ENCODE measurements at places on chromosomes 5 and 9. TPM values are rescaled to one million over a fixed set of nuclear protein-coding genes. Genes with fewer than 3 reads are reported as not detected.

Gene SLC45A2
- polyA plus RNA-seq: not detected

DNA sequence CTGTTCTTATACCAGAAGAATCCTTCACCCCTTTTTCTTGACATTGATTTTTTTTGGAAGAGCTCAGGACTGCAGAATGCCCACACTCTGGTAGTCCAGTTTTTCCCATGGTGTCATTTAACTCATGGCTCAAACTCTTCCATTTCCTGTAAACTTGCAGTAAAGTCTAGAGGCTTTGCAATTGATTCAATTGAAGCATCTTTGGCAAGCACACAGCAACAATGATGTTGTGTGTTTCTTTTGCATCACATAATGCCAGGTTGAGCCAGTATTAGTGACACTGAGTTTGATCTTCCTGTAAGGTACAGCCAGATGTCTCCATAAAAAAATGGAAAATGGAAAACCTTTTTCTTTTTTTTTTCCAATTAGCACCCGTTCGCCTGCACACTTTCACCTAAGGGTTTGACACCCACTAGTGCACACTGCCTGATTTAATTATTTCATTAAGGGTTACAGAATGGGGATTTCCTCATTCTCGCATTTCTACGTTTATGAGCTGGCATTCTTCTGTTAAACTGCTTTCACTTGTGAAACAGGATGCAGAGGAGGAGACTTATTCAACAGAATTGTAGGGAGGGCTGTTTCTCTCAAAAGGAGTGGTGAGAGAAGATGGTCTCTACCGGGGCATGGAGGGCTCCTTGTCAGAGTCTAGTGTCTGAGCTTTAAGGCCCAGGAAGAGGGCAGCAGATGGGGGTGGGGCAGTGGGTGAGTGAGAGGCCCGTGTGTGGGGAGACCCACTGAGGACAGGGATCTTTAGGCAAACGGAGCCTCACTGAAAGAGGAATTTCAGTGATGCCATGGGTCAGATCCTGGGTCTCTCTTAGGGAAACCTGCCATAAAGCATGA is 2.2 kb upstream of the S1PR3 start:
- no peak overlapping the region for H3K27ac ChIP-seq
- peak; percentile 20 for DNase-seq
- no peaks in the 10 kb centered on the region for H3K36me3 ChIP-seq
- H3K27me3 ChIP-seq: peaks cover 70% of the 10 kb centered on the region

- no peaks in the 10 kb centered on the region for H3K36me3 ChIP-seq
- H3K27ac ChIP-seq: no peak overlapping the region
- no peak overlapping the region for H3K4me3 ChIP-seq
- H3K27me3 ChIP-seq: peaks cover 6% of the 10 kb centered on the region
- H3K4me1 ChIP-seq: peaks cover 5% of the 10 kb centered on the region
These were observed 31.8 kb upstream of the PCA3 start for GRCh38 chr9:76732341-76732958.

DNA sequence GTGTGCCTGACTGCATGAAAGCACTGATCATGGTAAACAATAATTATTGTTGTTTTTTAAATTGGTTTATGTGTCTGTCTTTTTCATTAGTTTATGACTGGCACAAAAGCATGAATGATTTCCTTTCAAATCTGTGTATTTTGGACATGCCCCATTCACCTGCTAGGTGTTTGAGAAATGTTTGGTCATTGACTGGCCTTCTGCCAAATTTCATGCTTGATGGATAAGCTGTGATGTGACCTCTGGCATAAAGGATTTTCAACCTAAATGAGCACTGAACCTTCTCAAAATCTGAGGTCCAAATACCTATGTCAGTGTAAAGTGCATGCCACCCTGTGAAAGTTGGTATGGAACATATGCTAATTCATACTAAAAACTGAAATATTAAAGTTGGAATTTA is 204.5 kb downstream of the BRINP1 start:
- H3K36me3 ChIP-seq: no peaks in the 10 kb centered on the region
- H3K4me3 ChIP-seq: no peak overlapping the region
- no peaks in the 10 kb centered on the region for H3K27me3 ChIP-seq
- no peaks in the 10 kb centered on the region for H3K4me1 ChIP-seq

DNA sequence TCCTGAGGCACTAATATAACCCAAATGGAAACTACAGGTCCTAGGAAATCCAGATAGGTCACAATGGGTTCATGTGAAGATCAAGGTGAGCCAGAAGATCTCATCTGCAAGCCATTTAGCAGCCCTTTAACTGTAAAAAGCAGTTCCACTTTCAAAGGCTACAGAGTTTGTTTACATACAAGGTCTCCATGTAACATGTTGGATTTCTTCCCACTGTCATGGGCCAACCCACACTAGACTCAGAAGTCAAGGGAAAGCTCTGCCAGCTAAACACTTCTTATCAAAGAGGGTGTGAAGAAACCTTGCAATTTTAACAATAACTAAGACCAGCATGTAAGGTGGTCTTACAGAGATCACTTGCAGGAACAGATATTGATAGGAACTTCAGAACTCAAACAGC is 3.8 kb upstream of the CTNNAL1 start:
- H3K4me3 ChIP-seq: no peak overlapping the region
- no peak overlapping the region for H3K27ac ChIP-seq
- peaks cover 28% of the 10 kb centered on the region for H3K4me1 ChIP-seq
- no peaks in the 10 kb centered on the region for H3K36me3 ChIP-seq

DNA sequence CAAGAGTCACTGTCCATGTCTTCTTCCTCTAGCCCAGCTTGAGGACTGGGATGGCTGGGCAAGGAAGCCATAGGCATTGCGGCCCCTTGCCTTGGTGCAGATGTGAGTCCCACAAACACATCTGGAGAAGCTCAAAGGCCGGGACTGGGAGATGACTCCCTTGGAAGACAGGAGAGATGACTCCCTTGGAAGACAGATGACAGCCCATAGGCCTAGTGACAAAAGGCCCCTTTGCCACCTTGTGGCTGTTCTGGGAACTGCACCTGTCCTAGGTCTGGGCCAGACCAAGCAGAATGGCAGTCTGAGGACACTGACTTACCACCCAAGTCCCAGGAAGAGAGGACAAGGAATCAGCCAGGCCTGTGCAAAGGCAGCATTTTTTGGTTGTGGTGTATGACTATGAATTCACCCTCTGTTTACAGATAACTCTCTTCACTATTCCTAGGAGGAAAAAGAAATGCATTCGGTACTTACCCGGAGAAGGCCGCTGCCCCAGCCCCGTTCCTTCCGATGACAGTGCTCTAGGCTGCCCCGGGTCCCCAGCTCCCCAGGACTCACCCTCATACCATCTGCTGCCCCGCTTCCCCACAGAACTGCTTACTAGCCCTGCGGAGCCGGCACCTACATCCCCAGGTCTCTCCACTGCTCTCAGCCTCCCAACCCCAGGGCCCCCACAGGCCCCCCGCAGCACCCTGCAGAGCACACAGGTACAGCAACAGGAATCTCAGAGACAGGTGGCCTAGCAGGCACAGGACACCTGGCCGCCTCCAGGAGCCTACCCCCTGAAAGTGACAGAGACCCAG is 30.8 kb downstream of the SKP1 start:
- no peaks in the 10 kb centered on the region for H3K27me3 ChIP-seq
- peak; percentile 68 for DNase-seq
- peaks cover 12% of the 10 kb centered on the region for H3K4me1 ChIP-seq
- peaks cover 7% of the 10 kb centered on the region for H3K36me3 ChIP-seq
- no peak overlapping the region for H3K4me3 ChIP-seq

Data from naive B cell (primary cell).